ENCODE measurements at places on chromosomes 2 and 18. TPM values are rescaled to one million over a fixed set of nuclear protein-coding genes. Genes with fewer than 3 reads are reported as not detected.

The OTOF gene
- total RNA-seq: not detected

The TRPM8 gene
- not detected for total RNA-seq

The OSR1 gene
- total RNA-seq: 18.8 TPM

The TTN gene
- under 0.01 TPM for total RNA-seq

The NMUR1 gene
- total RNA-seq: not detected

The SERPINB2 gene
- 1.4 TPM for total RNA-seq
